ENCODE measurements at places on chromosomes 3 and 15. TPM values are rescaled to one million over a fixed set of nuclear protein-coding genes. Genes with fewer than 3 reads are reported as not detected.

SLC22A13 gene
- under 0.01 TPM for total RNA-seq

PAK6 gene
- 14.3 TPM for total RNA-seq

C3orf33 gene
- total RNA-seq: 10.1 TPM

LXN gene
- total RNA-seq: 3.2 TPM

ALPK3 gene
- 0.98 TPM for total RNA-seq
